Right lobe of liver (tissue), 6 donors: ENCODE measurements at places on chromosomes 4 and X.

- no peak for DNase-seq
These were observed 1.0 kb upstream of the HTR2C start for GRCh38 chrX:114582698-114583395.

GRCh38 chrX:129957241-129958082 is 25.0 kb upstream of the BCORL1 start:
- peak; percentile 70 for DNase-seq

DNA sequence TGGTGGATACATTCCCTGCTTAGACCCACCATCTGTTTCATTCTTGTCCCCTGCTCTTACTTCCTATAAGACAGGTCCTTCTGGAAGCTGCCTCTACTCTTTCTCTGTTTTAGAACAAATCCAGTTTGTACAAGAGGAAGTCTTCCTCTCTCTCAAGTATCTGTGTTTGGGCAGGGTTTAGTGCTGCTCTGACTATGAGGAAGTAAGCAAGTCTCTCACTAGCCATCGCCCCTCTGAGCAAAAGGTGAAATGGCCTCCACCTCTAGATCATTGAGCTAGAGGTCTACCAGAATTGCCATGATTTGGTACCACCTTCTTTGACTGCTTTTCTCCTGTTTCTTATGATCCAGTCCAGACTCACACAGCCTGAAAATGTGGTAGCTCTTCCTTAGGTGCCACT is 8.4 kb downstream of the BTK start:
- no peak for DNase-seq

DNA sequence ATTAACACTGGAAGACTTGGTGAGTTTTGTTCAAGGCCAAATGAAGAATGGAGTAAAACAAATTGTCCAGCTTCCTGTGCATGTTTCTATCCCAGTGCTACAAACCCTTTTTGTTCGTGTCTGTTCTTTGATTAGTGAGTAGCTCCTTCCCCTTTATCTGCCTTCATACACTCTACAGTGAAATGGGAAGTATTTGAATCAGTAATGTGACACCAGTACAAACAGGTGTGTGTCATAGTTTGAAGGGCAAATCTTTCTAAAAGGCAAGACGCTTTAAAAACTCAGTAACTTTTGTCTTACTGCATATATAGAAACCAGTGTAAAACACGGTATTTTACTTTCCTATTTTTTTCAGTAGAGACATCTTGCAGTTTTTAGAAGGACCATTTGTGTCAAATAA is 5.9 kb downstream of the ARHGEF38 start:
- DNase-seq = no peak
